GM04503 (cell line): ENCODE measurements at places on chromosomes 3 and 15.

DNA sequence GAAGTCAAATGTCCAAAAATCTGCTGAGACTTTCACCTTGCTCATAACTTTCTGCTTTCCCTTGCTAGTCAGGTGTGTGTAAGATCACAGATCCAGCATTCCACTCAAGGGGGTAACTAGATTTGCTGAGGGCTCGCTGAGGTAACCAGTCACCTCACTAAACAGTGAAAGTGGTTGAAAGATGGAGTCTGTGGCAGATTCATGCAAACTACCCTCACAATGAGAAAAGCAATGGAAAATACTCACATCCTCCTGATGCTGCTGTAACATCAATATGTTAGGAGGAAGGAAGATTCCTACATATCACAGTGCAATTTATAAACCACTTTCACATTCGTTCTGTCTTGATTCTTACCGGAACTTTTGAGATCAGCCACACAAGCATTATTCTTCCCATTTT, 174.3 kb upstream of the BCL6 start:
- no peak for DNase-seq

DNA sequence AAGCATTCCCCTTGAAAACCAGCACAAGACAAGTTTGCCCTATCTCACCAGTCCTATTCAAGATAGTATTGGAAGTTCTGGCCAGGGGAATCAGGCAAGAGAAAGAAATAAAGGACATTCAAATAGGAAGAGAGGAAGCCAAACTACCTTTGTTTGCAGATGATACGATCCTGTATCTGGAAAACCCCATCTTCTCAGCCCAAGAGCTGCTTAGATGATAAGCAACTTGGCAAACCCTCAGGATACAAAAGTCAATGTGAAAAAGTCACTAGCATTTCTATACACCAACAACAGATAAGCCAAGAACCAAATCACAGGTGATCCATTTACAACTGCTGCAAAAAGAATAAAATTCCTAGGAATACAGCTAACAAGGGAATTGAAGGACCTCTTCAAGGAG, 403.7 kb upstream of the AZI2 start:
- DNase-seq: no peak

DNA sequence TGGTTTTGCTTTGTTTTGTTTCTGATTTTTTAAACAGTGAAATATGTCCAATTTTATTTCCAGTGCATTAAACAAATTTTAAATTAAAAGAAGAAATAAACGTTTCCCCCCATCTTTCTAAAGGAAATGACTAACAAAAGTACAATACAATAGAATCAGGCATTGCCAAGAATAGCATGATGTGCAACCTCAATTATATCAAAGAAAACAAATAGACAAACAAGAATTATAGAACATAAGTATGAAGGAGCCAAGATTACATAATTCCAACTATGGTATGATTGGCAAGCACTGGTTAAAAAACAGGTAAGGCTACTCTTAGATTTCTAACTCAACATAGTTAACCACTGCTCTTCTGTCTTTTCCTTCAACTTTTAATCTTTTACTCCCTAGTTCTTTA, 26.4 kb downstream of the TIGIT start:
- DNase-seq: no peak

GRCh38 chr15:78854833-78855372, 17.8 kb upstream of the MORF4L1 start:
- no peak for DNase-seq

- DNase-seq: no peak
These were observed 107.2 kb downstream of the CHST2 start for GRCh38 chr3:143226678-143227291.

- DNase-seq: no peak
These were observed 294.0 kb upstream of the PLSCR5 start for GRCh38 chr3:146899171-146899570.

GRCh38 chr3:11995120-11995519, 9.1 kb upstream of the SYN2 start:
- no peak for DNase-seq

- DNase-seq: no peak
These were observed 244.7 kb upstream of the MRPL3 start for GRCh38 chr3:131747466-131747865.
